Stimulated activated CD8-positive, alpha-beta memory T cell treated with anti-CD3 and anti-CD28 coated beads, Interleukin-4, amount 100 ng/mL, for 4 hours (primary cell): ENCODE measurements at places on chromosomes 2 and 18.

DNA sequence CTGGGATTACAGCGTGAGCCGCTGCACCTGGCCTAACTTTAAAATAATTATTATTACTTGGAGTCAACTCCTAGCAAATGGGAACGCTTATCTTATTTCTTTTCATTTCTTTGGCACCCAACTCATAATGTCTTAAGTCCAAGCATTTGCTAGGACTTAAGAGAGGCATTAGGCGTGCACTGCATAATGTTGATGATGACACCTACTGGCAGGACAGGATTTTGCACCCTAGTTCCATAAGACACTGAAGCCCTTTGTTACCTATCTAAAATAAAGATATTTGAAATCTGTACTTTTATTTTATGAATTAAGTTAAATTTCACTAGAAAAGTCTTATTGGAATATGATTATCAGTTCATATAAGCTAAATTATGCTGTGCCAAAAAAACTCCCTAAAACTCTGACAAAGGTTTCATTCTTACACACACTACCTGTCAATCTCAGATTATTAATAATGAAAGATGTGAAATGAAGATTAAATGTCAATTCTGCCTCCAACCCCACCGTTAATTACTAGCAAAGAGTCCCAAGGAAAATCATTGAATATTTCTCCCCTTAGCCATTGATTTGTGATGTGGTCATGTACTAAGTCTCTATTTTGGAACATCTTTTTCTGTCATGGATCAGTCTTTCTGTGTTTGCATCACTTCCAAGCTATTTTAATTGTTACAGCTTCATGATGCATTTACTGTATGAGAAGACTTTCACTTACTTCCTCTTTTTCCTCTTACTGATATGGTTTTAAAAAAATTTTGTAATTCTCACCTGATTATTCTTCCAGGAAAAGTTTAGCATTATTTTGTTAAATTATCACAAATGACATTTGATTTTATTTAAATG, 12.7 kb upstream of the CDH2 start:
- no peak for DNase-seq

DNA sequence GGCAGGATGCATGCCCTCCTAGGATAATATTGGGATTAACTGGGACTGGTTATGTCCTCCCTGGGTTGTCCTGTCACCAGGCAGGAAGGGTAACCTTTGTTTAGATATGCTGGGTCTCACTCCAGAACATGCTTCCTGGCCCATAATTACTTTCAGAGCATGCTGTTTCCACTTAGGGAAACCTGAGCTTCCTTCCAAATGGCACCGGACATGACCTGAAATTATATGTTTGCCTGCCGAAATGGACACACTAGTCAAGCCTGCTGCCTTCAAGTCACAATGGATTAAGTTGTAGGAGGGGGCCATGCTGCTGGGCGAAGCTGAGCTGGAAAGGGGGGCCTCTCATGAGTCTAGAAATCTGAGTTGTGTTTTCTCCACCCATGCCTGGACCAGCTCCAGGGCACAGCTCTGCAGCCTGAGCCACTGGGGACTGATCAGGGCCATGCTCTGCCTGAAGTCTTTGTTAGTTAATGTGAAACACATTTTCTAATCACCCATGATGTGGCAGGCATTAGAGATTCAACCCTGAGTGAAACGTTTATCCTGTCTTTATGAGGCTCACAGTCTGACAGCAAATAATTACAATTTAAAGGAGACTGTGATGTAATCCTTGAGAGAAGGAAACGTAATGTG, 273.3 kb downstream of the TNS1 start:
- DNase-seq: no peak

- DNase-seq: no peak
Observed at GRCh38 chr2:44652701-44653100, 288.8 kb upstream of the SIX3 start.

DNA sequence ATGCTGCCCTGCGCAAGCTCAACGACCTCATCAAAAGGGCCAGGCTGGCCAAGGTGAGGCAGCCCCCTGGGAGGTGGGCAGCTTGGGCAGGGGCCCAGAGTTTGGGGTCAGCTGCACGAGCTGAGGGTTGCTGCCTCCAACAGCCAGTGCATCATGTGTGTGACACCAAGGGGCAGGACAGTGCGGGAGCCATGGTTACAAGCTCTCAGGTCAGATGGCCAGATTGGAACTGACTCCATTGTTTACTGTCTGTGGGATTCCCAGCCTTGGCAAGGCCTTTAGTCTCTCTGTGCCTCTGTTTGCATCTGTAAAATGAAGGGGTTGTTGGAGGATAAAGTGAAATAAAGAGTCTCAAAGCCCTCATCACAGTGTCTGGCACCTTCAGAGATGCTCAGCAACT, 26.9 kb downstream of the EHD3 start:
- DNase-seq: no peak

DNA sequence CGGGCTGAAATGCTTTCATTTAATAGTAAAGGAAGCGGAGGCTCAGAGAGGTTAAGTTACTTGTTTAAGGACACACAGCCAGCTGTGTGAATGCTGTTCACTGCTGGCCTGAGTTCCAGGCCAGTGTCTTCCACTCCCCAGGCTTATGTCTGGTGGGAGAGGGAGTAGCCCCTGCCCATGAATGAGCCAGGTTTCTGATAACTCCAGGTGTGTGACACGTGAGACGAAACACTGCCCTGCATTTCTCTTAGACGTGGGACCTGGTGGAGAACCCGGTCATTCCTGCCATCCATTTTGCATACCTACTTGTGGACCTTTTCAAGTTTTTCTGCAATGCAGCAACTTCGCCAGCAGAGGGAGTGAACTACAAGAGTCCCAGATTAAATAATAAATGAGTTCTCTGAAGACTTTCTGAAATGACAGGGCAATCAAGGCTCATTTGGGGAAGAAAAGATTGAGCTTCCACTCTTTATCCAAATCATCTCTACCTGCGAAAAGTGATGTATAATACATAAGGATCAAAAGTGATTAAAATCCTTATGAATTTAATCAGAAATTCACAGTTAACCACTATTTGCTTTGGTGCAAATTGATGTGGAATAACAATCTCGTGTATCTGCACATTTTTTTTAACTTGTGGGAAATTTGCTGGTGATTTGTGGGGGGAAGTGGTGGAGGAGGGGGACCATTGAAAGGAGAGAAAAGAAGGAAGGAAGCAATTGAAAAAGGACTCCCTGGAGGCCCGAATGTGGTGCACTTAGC, 79.4 kb upstream of the ASB18 start:
- peak; percentile 16 for DNase-seq

DNA sequence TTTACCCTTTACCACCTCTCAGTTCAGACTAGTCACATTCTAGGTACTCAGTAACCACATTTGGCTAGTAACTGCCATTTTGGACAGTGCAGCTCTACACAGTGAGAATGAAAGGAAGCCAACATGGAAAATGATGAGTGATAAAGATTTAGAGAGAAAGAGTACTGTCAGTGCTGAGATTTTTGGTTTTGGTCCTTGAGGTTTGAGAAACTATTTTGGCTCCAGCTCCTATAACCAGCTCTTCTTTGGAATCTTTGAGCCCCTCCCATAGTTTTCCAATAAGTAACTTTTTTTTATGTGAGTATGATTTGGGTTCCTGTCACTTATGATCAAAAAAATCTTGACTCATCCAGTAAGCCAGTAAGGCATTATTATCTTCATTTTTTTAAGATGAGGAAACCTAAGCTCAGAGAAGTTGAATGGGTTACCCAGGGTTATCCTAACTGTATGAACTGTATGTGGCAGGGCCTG, 173.0 kb downstream of the BABAM2 start:
- DNase-seq: no peak

- no peak for DNase-seq
Observed at GRCh38 chr2:8514274-8514662, 167.6 kb upstream of the ID2 start.

- no peak for DNase-seq
Observed at GRCh38 chr2:120559401-120559800, 176.3 kb upstream of the GLI2 start.

DNA sequence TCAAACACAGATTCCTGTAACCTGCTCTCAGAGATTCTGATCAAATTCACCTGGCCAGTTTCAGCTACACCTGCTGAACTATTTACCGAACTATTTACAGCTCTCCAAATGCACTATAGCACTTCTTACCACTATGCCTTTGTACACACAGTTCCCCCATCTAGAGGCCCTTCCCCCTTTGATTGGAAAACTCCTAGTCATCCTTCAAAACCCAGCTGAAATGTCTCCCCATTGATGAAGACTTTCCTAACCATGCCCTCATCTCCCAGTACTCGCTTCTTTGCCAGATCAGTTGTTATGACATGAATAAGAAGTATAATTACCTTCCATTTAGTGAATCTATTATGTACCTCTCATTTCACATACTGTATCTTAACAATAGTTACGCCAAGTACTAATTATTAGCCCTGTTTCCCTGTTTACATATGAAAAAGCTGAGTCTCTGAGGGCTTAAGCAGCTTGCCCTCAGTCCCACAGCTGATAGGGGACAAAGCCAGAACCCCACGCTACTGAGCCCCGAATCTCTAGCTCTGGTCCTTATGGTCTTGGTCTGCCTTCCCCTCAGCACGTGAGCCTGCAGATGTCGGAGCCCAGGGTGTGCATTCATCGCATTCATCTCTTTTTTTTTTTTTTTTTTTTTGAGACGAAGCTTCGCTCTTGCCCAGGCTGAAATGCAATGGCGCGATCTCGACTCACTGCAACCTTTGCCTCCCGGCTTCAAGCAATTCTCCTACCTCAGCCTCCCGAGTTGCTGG, 64.7 kb upstream of the ASAP2 start:
- no peak for DNase-seq

DNA sequence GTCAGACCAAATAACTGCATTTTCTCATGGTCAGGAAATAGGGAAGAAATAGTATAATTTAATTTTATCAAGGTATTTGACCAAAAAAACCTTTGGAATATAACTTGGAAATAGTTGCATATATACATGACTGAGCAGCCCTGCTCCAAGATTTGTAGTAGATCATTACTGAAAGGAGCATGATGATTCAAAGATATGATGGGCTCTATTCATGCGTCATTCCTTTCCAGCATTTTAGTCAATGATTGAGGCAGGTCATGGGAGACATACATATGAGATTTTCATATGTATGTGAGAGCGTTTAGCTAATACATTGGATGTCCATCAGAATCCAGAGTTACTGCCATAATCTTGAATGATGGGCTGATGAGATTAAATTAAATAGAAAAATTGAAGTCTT, 74.5 kb downstream of the CAB39 start:
- DNase-seq: no peak

DNA sequence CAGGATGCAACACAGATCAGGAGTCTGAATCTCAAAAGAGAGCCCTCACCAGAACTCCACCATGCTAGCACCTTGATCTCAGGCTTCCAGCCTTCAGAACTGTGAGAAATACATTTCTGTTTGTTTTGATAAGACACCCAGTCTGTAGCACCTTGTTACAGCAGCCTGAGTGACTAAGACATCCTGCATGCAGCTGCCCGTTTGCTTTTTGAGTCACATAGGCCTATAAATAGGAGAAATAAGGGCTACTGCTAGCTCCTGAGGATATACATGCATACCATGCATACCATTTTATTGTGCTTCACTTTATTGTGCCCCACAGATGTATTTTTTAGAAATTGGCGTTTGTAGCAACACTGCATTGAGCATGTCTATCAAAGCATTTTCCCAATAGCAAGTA, 337.8 kb downstream of the CDH2 start:
- DNase-seq: no peak

- no peak for DNase-seq
Observed at GRCh38 chr2:207073412-207073800, 92.3 kb downstream of the KLF7 start.

DNA sequence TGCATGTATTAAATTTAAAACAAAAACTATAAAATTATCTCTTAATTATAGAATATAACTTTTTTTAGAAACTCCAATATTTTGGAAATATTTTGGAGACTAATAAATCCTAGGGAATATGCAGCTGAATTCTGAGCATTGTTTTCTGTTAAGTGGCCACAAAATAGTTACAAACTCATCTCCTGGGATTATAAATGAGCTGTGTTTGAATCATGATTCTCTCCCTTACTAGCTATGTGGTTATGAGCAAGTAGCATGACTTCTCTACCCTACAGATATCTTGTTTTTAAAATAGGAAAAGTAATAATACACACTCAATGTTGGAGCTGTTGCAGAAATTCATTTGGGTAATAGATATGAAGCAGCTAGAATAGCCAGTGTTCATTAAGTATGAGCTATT, 137.9 kb upstream of the ITGA4 start:
- no peak for DNase-seq

DNA sequence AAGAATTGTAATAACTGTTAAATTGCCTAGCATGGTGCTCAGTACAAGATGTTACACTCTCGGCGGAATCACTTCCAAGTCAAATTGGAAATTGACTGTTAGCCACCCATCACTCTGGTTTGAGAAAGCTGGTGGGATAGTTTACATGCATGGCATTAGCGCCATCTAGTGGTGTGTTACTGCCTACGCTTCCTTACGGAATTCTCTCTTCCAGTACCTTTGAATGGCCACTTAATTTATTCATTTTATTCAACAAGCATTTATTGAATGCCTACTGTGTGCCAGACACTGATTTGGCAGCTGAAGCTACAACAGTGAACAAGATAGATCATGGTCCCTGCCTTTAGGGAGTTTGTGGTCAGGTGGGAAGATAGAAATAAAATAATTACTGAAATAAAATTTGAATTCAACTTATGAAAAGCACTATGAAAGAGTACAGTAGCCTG, 171.2 kb downstream of the TMEM247 start:
- DNase-seq: peak; percentile 52

GRCh38 chr2:30717081-30717650, 90.1 kb downstream of the CAPN13 start:
- no peak for DNase-seq

DNA sequence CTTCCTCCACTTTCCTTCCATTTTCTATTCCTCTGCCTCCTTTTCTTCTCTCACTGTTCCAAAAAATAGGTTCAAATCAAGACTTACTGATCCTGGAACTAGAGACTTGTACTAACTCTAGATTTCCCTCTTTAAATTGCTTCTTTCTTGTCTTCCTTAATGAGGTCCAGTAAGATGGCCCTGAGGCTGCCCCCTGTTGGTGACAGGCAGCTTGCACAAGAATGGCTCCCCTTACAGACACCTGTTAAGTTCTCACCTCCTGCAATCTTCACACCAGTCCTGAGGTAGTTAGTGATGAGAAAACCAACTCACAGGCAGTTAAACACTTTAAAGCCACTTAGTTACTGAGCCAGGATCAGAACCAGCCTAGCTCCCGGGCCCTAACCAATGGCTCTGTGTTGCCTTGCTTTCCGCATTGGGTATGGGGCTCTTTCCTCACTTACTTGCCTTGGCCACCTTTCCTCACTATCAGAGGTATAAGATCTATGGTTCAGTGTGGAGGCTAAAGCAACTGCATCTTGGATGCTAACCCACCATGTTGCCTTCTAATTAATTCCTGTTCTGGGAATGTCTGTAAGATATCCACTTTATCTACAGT, 130.6 kb downstream of the AKAIN1 start:
- DNase-seq: no peak

GRCh38 chr2:203706403-203706802, at the start of gene CD28:
CD28 (plus strand) TSS chr2:203706639; CDS start chr2:203706697, 58 bp downstream.
- DNase-seq: peak; percentile 56

- no peak for DNase-seq
Observed at GRCh38 chr2:181106789-181107627, 126.6 kb downstream of the UBE2E3 start.

- no peak for DNase-seq
Observed at GRCh38 chr2:11154016-11154922, 998 bp upstream of the SLC66A3 start.
